AG09319 (cell line): ENCODE measurements at places on chromosomes 2 and 18.

- no peak for DNase-seq
Measured at GRCh38 chr2:11955884-11956291, 209.5 kb downstream of the LPIN1 start.

- DNase-seq = no peak
Measured at GRCh38 chr2:196054631-196055030, 14.0 kb downstream of the DNAH7 start.

DNA sequence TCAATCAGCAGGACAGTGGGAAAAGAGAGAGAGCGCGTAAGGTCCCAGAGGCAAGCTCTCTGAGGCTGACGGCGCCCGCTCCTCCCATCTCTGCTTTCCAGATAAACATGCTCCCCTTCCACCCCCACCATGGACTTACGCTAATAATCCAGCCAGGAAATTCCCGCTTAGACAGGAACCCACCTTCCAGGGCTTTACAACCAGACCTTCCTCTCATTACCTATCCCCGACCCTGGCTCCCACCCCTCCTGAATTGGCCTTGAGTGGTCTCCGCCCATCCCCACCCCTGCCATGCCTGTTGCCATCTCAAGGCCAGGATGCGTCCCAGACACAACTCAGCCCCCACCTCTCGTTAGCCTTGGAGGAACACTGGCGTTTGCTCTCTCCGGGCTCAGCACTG, 131.1 kb downstream of the SMAD2 start:
- DNase-seq = no peak

GRCh38 chr2:173898996-173899395, 66.2 kb downstream of the SP3 start:
- DNase-seq = no peak

- DNase-seq = no peak
Measured at GRCh38 chr2:55157474-55157884, 74.6 kb downstream of the CLHC1 start.

DNA sequence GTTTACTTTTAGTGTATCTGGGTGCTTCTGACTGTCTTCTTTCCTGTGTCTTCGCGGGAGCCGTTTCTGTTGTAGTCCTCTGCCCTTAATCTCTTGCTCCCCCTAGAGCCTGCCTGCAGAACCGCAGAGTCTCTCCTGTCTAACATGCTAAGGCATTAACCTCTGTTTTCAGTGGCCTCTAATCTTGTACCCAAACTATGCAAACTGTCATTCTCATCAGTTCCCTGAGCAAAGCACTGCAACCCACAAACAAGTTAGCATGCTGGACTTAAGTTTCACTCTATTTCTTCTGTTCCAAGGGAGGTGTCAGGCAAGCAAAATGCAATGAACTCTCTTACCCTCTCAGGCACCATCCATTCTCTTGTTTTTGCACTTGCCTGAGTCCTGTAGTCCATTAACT, 138.4 kb downstream of the OTX1 start:
- DNase-seq = no peak

GRCh38 chr2:100900156-100900795, 80.3 kb downstream of the NPAS2 start:
- DNase-seq = no peak

DNA sequence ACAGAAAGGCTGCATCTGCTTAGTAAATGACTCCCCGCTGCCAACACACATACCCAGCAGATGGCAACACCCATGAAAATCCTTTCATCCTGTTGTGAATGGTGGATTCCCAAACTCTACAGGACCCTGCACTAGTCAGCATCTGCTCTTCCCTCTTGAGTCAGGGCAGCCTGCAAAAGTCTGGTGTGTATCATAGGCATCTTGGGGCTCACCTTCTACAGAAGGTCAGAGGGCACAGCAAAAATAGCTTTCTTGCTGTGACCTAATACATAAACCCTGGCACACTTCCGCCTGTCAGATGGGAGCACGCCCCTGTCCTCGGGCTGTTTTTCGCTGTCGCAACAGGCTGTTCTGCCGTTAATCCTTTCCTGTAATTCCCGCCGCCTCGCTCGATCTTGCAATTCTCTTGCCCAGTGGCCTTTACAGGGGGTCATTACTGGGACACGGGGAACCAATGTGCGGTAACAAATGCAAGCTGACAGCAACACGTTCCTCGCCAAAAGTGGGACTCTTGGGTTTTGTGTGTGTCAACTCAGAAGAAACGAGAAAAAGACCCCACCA, 19.9 kb upstream of the SCYGR1 start:
- DNase-seq = no peak

DNA sequence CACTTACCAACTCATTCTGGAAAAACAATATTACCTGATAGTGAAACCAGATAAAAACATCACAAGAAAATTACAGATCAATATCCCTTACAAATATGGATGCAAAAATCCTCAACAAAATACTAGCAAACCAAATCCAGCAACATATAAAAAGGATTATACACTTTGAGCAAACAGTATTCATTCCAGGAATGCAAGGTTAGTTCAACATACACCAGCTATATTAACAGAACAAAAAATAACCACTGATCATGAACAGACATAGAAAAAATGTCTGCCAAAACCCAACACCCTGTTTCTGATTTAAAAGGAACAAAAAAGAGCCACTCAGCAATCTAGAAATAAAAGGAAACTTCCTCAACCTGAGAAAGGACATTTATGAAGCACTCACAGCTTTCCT, 62.1 kb downstream of the TLK1 start:
- no peak for DNase-seq

DNA sequence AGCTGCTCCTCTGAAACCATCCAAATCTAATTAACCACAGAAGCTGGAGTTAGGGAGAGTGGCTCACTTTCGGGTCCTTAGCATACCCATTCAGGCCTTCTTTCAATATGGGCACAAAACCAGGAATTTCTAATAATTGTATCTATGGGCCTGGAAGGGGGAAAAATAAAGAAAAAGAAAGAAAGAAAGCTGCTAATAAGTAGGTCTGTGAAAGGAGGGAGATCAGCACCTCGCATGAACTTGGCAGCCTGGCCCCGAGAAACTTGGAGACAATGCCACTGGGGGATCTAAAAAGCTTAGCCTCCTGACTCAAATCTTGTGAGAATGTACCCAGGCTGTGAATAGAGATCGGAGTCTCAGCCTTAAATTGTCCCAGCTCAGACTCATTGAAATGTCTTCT, 252.1 kb upstream of the SLC14A2 start:
- no peak for DNase-seq

GRCh38 chr2:20620271-20620681, 30.6 kb downstream of the HS1BP3 start:
- no peak for DNase-seq

GRCh38 chr2:150140777-150141176, 346.7 kb downstream of the RND3 start:
- no peak for DNase-seq

- DNase-seq = peak; percentile 96
Measured at GRCh38 chr2:27954771-27955383, 64.3 kb downstream of the BABAM2 start.

GRCh38 chr2:21019678-21020021, 24.2 kb downstream of the APOB start:
- no peak for DNase-seq

DNA sequence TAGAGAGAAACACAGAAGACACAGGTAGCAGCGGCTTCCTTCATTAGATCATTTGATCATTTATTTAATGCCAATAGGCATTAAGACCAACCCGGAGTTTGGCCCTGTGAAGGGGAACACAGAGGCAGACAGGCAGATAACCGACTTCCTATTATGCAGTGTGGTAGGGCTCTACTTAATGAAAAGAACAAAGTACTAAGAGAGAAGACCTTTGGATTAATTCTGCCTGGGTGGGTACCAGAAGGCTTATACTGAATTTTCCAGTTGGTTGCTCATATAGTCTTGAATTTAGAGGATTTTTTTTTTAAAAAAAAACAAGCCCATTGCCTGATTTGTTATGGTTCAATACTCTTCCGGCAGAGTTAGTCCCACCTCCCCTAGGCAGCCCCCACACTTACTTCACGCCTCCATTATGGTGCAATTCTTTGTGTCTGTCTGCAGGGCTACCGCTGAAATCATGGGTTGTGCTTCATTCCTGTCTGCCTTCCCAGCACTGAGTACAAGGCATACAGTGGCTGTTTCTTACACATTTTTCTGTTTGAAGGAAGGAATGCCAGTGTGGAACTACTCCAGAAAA, 244.3 kb upstream of the APCDD1 start:
- no peak for DNase-seq

DNA sequence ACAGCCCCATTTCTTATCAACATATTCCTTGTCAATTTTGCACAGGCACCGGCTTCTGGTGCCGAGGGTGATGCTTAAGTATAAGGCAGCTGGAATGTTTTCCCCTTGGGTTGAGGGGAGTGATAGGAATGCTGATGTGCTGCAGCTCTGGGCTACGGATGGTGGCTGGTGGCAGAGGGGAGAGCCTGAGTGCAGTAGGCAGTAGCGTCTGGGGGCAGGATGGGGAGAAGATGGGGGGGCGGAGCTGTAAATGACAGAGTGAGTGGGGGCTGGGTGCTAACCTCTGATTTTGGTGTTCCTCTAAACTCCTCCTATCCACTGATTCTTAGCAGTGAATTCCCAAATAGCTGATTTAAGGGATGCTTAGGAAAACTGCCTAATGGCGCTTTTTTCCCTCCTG, 20.7 kb downstream of the TMEM178A start:
- no peak for DNase-seq

- no peak for DNase-seq
Measured at GRCh38 chr18:50131591-50131990, 63.4 kb downstream of the MYO5B start.

GRCh38 chr2:186274936-186275575, 211.0 kb upstream of the ZC3H15 start:
- no peak for DNase-seq

GRCh38 chr2:209458008-209458979, 34.4 kb downstream of the MAP2 start:
- DNase-seq = no peak

DNA sequence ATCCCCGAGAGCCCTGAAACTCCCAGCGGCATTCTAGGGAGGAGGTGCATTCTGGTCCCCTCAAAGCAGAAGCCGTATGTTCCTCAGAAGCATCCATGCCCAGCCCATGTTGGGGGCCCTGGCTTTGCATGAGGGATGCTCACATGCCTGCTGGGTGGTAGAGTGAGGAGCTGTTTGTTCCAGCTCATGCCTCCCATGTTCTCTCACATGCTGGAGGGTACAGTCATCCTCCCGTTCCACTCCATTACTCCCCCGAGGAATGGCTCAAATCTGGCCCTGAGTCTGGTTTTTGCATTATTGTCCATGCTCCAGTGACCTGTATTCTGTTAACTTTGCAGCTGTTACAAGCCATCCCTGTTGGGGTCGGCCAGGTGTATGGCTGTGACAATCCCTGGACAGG, 24.1 kb downstream of the SLC14A2 start:
- DNase-seq = no peak

DNA sequence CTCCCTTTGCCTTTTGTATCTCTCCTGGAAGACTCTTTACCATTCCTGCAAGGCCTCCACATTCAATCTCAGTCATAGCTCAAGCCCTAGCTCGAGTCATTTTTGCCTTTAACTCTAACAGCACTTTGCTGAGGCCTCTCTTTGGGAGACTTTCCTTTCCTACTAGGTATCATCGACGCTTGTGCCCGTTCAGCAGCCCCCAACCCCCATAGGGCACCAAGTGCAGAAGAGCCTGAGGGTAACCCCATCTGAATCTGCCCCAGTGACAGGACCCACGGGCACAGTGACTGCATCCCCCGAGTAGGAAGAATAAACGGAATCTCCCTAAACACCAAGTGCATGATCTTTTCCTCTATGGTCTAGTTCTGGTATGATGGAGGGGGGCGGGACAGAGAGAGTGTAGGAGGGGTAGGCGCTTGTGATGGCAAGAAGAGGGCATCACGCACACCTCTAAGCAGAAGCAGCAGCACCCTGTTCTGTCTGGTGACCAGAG, 66.3 kb downstream of the UXS1 start:
- no peak for DNase-seq

- DNase-seq = no peak
Measured at GRCh38 chr18:48659188-48660009, 120.6 kb downstream of the CTIF start.

- DNase-seq = no peak
Measured at GRCh38 chr2:106995556-106995955, 109.6 kb upstream of the ST6GAL2 start.

GRCh38 chr18:22210311-22210754, 40.9 kb downstream of the GATA6 start:
- DNase-seq = no peak

GRCh38 chr2:11243512-11243911, 88.2 kb downstream of the SLC66A3 start:
- no peak for DNase-seq
